ENCODE measurements at places on chromosomes 3 and 15.
A peak's percentile ranks its signal among the peaks of the same experiment; 100 is the strongest.

GRCh38 chr3:51739110-51739509, 32.2 kb downstream of the GRM2 start:
- no peak overlapping the region for H3K4me3 ChIP-seq
- H3K27ac ChIP-seq = no peak overlapping the region
- no peaks in the 10 kb centered on the region for H3K4me1 ChIP-seq

DNA sequence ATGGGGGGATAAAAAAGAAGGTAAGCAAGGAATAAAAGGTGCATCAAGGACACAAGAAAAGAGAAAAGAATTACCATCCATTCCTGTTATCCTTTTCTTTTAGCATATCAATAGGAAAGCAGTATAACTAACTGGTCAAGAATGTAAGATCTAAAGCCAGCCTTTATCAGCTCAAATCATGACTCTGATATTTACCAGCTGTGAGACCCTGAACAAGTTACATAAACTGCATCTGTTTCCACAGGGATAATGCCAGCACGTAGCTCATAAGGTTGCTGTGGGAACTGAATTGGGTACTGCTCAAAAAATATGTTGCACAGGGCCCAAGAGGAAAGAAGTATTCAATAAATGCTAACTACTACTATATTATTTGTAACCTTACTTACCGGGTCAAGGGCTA, 1092.2 kb upstream of the CFAP20DC start:
- no peak overlapping the region for H3K4me3 ChIP-seq
- no peak overlapping the region for H3K27ac ChIP-seq
- peak; percentile 77 for DNase-seq
- no peaks in the 10 kb centered on the region for H3K36me3 ChIP-seq

- no peaks in the 10 kb centered on the region for H3K4me1 ChIP-seq
- no peak overlapping the region for H3K4me3 ChIP-seq
- peak; percentile 43 for DNase-seq
- no peak overlapping the region for H3K27ac ChIP-seq
- H3K27me3 ChIP-seq = peaks cover 3% of the 10 kb centered on the region
- no peaks in the 10 kb centered on the region for H3K36me3 ChIP-seq
Observed at GRCh38 chr15:85910834-85911233, 116.1 kb upstream of the KLHL25 start.

GRCh38 chr3:126495786-126496185, 20.1 kb upstream of the ZXDC start:
- no peak for DNase-seq
- no peaks in the 10 kb centered on the region for H3K27me3 ChIP-seq
- H3K4me1 ChIP-seq = no peaks in the 10 kb centered on the region
- no peak overlapping the region for H3K27ac ChIP-seq

DNA sequence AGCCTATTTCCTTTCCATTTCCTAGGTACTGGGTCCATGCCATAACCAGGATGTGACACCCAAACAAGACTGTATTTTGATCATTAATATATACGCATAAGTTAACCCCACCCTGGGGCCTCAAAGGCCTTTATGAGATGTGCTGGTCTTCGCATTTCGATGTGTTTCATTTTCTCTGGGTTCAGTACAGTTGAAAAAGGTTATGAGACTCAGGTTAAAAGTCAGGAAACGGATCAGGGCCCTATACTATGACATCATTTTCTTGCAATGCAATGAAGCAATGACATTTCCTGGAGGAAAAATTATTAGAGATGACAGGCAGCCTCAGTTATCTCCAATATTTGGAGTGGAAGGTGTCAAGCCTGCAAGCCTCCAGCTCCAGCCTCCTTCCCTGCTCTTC, 31.7 kb downstream of the TMEM212 start:
- no peaks in the 10 kb centered on the region for H3K36me3 ChIP-seq
- H3K27ac ChIP-seq = peak overlapping the region; percentile 74
- DNase-seq = no peak
- peaks cover 17% of the 10 kb centered on the region for H3K4me1 ChIP-seq

DNA sequence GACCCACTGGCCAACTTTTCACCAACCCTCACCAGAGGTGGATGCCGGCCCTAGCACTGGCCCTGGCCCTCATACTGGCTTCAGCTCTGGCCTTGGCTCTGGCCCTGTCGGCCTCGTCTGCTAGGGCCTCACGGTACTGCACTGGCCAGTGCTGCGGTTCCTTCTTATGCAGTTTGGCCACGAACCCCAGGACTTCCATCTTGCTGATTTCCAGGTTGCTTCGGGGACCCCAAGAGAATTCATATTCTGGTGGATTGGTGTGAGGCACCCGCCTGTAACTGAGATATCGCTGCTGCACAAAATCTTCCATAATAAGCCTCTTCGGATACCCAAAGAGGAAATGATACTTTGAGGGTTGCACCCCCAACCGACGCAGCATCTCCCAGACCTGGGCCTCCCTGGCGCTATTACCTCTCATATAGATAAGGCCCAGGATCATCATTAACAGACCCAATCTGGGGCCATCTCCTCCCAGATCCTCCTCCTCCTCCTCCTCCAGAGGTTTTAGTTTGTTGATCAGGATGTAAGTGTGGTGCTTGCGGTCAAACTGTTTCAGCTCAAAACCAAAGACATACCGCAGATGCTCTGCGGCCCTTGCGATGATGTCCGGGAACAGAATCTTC, 883 bp downstream of the MAGEF1 start:
- H3K27me3 ChIP-seq = no peaks in the 10 kb centered on the region
- DNase-seq = no peak
- H3K27ac ChIP-seq = peak overlapping the region; percentile 94

- no peak for DNase-seq
- peaks cover 6% of the 10 kb centered on the region for H3K36me3 ChIP-seq
- H3K4me3 ChIP-seq = no peak overlapping the region
- no peaks in the 10 kb centered on the region for H3K27me3 ChIP-seq
- no peaks in the 10 kb centered on the region for H3K4me1 ChIP-seq
Observed at GRCh38 chr3:45095916-45096526, 50.2 kb downstream of the CDCP1 start.

DNA sequence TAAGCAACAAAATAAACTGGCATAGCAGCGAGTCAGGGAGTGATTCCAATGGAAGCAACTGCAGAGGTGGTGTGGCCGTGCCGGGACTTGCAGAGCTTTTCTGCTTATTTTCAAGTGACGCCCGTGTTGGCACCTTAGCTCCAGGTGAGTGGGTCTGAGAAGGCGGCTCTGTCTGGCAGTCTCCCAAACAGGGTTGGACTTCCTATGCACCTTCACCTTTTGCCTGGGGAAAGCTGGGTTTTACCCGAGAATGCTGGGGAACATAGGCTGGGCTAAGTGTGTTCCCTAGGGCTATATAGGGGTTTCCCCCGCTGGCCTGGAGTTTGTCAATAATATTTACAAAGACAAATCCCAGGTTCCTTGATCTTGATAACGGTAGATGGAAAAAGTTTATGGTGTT, 179.9 kb upstream of the TBL1XR1 start:
- no peaks in the 10 kb centered on the region for H3K36me3 ChIP-seq
- DNase-seq = no peak
- no peak overlapping the region for H3K4me3 ChIP-seq
- H3K27me3 ChIP-seq = no peaks in the 10 kb centered on the region
- no peaks in the 10 kb centered on the region for H3K4me1 ChIP-seq

GRCh38 chr3:173905381-173905780, 507.8 kb downstream of the NLGN1 start:
- no peak overlapping the region for H3K4me3 ChIP-seq
- no peaks in the 10 kb centered on the region for H3K4me1 ChIP-seq
- no peak for DNase-seq
- H3K27me3 ChIP-seq = no peaks in the 10 kb centered on the region
- no peaks in the 10 kb centered on the region for H3K36me3 ChIP-seq
- H3K27ac ChIP-seq = no peak overlapping the region

GRCh38 chr15:44298878-44299277, 10.4 kb downstream of the GOLM2 start:
- no peak for DNase-seq
- H3K4me3 ChIP-seq = no peak overlapping the region
- peaks cover 11% of the 10 kb centered on the region for H3K4me1 ChIP-seq
- no peak overlapping the region for H3K27ac ChIP-seq
- H3K36me3 ChIP-seq = no peaks in the 10 kb centered on the region

GRCh38 chr15:57751177-57751800, 44.8 kb downstream of the POLR2M start:
- H3K4me1 ChIP-seq = peaks cover 4% of the 10 kb centered on the region
- no peak for DNase-seq
- H3K27me3 ChIP-seq = no peaks in the 10 kb centered on the region
- no peak overlapping the region for H3K4me3 ChIP-seq

DNA sequence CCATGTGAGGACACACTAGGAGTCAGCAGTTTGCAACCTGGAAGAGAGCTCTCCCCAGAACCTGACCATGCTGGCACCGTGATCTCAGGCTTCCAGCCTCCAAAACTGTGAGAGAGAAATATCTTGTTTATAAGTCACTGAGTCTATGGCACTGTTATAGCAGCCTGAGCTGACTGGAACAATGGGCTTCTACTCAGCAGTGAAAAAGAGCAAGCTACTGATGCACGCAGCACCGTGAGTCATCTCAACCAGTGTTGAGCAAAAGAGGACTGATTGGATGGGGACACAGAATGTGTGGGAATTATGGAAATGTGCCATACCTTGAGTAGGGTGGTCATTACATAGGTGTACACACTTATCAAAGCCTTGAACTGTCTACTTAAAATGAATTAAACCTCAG, 230.4 kb downstream of the PLCL2 start:
- no peak for DNase-seq
- no peak overlapping the region for H3K27ac ChIP-seq
- H3K36me3 ChIP-seq = no peaks in the 10 kb centered on the region
- no peak overlapping the region for H3K4me3 ChIP-seq
- H3K4me1 ChIP-seq = no peaks in the 10 kb centered on the region

- H3K27me3 ChIP-seq = no peaks in the 10 kb centered on the region
- H3K36me3 ChIP-seq = no peaks in the 10 kb centered on the region
- H3K27ac ChIP-seq = peak overlapping the region; percentile 76
- H3K4me1 ChIP-seq = peaks cover 28% of the 10 kb centered on the region
Observed at GRCh38 chr3:194686816-194687637, 1.3 kb downstream of the FAM43A start.

DNA sequence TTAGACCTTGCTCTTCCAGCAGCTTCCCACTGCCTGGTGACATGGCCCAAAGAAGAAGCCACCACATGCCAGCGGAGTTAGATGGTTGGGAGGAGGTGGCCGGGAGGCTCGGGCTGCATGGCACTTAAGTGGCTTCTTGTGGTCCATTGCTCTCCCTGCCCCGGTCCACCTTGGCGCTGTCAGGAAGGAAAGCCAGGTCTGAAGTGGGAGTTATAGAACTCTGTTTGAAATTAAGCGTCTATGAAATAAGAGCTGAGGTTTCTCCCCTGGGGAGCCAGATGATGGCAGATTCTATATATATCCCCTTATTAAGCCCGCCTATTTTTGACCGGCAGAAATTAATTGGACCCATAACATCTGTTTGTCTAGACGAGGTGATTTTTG, 61.2 kb downstream of the ITGA11 start:
- no peak overlapping the region for H3K4me3 ChIP-seq
- peaks cover 1% of the 10 kb centered on the region for H3K4me1 ChIP-seq
- no peaks in the 10 kb centered on the region for H3K36me3 ChIP-seq
- DNase-seq = no peak
- no peak overlapping the region for H3K27ac ChIP-seq

DNA sequence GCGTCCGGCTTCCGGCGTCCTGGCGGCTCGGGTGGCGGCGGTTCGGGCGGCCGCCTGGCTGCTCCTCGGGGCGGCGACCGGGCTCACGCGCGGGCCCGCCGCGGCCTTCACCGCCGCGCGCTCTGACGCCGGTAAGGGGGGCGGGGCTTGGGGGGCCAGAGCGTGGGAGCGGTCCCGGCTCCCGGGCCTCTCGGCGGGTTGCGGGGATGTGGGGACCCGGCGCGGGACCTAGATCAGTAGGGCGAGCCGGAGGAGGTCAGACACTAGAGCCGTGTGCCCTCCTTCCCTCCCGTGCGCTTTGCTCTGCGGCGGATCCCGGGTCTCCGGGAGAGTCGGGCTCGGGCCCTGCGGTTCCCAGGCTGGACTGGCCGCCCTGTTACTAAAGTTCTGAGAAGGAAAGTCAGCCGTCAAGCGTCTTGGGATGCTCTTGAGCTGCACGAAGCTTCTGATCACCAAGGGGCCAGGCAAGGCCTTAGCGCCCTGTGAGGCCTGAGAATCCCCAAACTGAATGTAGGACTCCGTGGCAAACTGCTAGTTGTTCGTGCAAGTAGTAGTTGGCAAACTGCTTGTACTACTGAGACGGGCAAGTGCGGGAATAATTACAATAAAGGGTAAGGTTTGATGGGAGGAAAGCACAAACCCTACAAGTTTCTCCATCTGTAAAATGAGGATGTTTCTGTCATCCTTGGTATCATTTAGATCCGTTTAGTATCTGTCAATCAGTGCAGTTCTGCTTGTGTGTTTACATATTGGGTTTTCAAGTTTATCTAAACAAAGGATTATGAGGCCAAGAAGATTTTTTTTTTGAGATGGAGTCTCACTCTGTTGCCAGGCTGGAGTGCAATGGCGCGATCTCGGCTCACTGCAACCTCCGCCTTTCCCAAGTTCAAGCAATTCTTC, 587 bp downstream of the PIGX start:
- peak overlapping the region; percentile 93 for H3K27ac ChIP-seq
- H3K4me1 ChIP-seq = peaks cover 7% of the 10 kb centered on the region
- no peaks in the 10 kb centered on the region for H3K27me3 ChIP-seq
- H3K4me3 ChIP-seq = peak overlapping the region; percentile 78
- H3K36me3 ChIP-seq = no peaks in the 10 kb centered on the region

Measured in left lung (tissue), 14 donors.